GM12878 (cell line): ENCODE measurements at places on chromosomes 6 and 20. TPM values are rescaled to one million over a fixed set of nuclear protein-coding genes. Genes with fewer than 3 reads are reported as not detected.

CALHM5 gene
- not detected in 2 replicates for total RNA-seq

JPH2 gene
- not detected in 2 replicates for total RNA-seq

CCN2 gene
- total RNA-seq, result 0.43 and 0.62 TPM in 2 replicates

IFNGR1 gene
- 89.0 and 95.4 TPM in 2 replicates for total RNA-seq

SRXN1 gene
- 15.8 and 16.0 TPM in 2 replicates for total RNA-seq

SRMS gene
- not detected in 2 replicates for total RNA-seq

PM20D2 gene
- total RNA-seq, result 14.2 and 14.9 TPM in 2 replicates

LY86 gene
- total RNA-seq, result 68.2 and 77.3 TPM in 2 replicates

TDRD6 gene
- not detected in 2 replicates for total RNA-seq

PDE7B gene
- total RNA-seq, result not detected in 2 replicates

TCP11 gene
- total RNA-seq, result not detected in 2 replicates

GHRH gene
- not detected in 2 replicates for total RNA-seq

PXMP4 gene
- 7.6 and 8.9 TPM in 2 replicates for total RNA-seq

PERP gene
- total RNA-seq, result 0.92 and 1.1 TPM in 2 replicates

TMEM200A gene
- 7.6 and 9.0 TPM in 2 replicates for total RNA-seq

ZC3H12D gene
- total RNA-seq, result 14.1 and 15.7 TPM in 2 replicates

FAM217A gene
- total RNA-seq, result not detected in 2 replicates

SCRT2 gene
- total RNA-seq, result not detected in 2 replicates

BMP2 gene
- 1.4 and 1.5 TPM in 2 replicates for total RNA-seq

CTAGE9 gene
- total RNA-seq, result not detected in 2 replicates

KIF25 gene
- not detected in 2 replicates for total RNA-seq

LRRC73 gene
- 0.13 and 0.19 TPM in 2 replicates for total RNA-seq
